AG04449 (cell line): ENCODE measurements at places on chromosomes 2 and 18.

DNA sequence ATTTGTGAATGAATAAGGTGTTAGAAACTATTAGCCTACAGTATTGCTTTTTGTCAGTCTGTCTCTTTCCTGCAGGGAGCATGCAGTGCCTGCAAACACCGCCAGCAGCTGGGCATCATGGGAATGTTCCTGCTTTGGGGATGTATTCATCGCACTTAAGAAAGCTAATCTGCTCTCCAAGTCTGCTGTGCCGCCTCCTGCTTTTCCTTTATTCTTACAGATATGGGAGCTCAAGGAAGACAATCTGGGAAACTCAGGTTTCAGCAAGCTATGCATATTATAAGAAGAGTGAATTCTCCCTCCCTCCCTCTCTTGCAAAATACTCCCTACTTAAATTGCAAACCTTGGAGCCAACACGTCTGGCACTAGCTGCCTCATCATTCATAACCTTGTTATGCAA, 479.2 kb upstream of the ACVR2A start:
- DNase-seq = no peak

- DNase-seq = peak; percentile 10
Measured at GRCh38 chr2:186129767-186130581, 356.1 kb upstream of the ZC3H15 start.

GRCh38 chr2:238866656-238867277, 18.9 kb downstream of the TWIST2 start:
- DNase-seq = no peak

DNA sequence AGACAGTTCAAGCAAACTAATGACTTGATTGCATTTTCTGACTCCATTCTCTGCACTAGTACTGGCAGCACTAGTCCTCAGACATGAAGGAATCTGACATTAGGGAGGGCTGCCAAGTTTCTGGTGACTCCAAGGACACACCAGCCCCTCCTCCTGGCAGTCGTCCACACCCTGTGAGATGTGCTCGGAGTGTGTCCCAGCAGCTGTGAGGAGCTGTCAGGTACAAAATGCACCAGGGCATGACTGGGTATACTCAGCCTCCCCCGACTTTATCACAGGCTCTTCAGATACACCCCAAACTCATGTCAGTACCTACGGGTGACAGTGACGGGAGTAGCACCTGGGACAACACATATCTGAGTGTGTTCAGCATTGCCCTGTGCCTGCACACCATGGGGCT, 43.1 kb downstream of the EDAR start:
- no peak for DNase-seq

GRCh38 chr2:28648147-28648546, 103.5 kb upstream of the PPP1CB start:
- DNase-seq = no peak

DNA sequence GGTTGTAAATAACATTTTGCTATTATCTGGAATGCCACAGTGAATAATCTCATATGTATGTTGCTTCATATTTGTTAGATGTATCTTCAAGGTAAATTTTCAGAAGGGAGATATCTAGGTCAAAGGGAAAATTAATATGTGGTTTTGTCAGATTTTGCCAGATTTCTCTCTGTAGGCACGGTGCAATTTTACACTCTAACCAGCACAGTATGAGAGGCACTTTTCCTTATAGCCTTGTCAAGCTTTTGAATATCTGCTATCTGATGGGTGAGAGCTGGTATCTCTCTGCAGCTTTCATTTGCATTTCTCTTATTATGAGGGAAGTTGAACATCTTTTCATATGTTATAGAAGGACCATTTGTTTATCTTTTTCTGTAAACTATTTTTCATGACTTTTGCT, 175.7 kb upstream of the PGAP1 start:
- no peak for DNase-seq

GRCh38 chr2:11940121-11940743, 193.8 kb downstream of the LPIN1 start:
- no peak for DNase-seq
